NCI-H146 (cell line): ENCODE measurements at places on chromosomes 6 and 20.

DNA sequence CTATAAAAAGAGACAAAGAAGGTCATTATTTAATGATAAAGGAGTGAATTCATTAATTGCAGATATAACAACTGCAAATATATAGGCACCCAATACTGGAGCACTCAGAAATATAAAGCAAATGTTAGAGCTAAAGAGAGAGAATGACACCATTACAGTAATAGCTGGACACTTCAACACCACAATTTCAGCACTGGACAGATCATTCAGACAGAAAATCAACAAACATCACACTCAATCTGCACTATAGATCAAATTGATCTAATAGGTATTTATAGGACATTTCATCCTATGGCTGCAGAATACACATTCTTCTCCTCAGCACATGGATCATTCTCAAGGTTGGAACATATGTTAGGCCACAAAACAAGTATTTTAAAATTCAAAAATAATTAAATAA lies 72.7 kb downstream of the MAP7 start:
- DNase-seq = no peak

DNA sequence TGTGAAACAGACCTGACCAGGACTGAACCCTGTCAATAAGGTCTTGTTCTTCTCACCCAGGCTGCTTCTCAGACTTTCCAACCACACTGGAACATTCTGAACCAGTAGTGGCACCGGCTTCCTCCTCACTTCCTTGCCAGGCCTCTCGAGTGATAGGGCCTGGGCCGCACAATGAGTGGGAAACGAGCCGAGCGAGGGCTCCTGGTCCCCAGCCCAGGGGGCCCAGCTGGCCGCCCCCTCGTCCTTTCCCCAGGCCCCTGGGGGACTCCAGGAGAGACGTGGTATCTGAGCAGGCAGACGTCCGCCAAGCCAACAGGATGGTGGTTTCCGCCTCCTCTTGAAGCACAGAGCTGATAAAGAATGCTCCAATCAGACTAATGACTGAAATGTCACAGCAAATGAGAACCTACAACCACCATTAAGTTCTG lies 117.9 kb downstream of the GMDS start:
- DNase-seq = no peak

DNA sequence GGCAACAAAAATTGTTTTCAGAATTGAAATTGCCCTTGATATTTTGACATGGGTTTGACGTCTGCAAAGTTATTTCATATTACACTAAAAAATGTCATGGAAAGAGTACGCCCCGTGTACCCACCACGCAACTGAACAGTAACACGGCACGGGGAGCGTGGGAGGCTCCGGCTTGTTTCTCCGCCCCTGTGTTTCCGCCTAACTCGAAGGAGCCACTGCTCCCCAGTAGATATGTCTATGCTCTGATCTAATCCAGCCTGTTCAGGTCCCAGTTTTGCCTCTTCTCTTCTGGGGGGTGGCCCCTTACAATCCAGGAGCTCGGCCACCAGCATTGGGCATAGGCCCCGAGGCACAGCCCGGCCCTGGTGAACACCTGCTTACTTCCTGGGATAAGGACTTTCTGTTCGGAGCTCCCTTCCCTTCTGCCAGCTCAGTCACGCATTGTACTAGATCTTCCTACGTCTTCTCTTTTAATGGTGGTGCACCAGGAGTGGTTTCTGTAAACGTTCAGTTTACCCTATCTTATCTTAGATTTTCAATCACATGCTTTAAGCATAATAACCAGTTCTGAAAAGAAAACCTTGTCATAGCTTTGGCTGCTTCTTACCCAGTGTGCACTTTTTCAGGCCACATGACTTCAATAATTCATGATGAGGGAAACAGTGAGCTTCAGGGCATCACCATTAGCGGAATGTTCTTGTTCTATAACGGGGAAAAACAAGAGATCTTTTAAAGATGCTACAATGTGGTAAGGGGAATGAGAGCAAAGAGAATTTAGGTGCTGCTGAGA lies 43.9 kb upstream of the EXOC2 start:
- no peak for DNase-seq

DNA sequence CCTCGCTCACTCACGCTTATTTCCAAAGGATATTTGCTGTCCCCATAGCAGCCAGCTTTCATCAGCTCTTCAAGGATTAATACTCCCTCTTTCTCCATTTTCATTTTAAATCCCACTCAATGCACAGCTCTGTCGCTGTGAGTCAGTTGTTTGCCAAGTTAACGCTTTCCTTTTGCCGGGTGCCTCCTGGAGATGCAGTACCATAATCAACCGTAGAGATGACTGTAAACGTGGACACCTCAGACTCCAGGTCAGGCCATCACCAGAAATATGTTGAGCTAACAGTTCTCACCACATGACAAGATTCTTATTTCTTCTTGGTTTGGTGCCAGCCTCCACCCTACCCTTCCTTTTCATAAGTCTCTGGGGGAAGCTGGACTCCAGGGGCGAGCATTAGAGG lies 66.6 kb upstream of the TAB2 start:
- DNase-seq = no peak

- DNase-seq = no peak
Measured at GRCh38 chr6:144341831-144342527, 56.8 kb downstream of the UTRN start.
